ENCODE measurements at places on chromosomes 11 and 22.
A peak's percentile ranks its signal among the peaks of the same experiment; 100 is the strongest.

DNA sequence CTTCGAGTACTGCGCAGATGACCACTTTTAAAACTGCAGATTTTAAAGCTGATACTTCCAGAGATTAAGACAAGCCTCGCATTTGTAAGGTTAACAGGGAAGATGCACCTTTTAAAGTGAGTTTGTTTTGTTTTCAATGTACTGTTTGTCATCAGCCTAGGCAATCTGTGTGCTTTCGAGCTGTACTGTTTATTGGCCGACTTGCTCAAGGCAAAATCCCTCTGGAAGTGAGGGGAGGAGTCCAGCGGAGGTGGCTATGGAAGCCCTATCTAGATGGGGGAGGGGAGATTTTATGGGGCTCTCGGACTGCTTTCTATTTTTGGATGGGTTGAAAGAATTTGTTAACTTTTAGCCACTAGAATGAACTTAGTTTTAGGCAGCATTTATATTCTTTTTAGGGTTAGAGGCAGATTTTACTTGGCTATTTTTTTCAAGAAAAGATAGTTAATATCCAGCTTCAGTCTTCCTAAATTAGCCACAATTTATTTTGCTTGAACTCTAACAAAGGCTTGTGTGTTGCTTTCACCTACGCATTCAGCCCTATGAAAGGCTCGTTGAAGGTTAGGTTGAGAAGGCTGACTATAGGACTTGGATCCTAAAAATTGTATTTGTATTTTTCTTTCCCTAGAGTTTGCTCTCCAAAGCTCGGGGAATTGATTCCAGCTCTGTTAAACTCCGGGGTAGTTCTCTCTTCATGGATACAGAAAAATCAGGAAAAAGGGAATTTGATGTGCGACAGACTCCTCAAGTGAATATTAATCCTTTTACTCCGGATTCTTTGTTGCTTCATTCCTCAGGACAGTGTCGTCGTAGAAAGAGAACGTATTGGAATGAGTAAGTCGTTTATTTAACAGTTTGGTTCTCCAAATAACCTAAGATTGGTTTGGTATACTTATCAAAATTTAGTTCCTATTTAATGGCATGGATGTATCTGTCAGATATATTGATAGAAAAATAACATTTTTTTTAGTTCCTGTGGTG lies 2.1 kb downstream of the WEE1 start:
- peak; percentile 76 for DNase-seq

GRCh38 chr11:67117176-67117575 lies 1.9 kb upstream of the KDM2A start:
- DNase-seq = no peak

DNA sequence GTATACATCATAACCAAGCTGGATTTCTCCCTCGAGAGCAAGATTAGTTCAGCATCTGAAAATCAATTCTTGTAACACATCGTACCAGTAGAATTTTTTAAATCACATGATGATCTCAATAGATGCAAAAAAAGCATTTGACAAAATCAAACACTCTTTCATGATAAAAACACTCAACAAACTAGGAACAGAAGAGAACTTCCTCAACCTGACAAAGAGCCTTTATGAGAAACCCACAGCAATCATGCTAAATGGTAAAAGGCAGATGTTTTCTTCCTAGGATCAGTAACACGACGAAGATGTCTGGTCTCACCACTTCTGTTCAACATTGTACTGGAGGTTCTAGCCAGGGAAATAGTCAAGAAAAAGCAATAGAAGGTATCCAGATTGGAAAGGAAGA lies 34.1 kb upstream of the TMPRSS4 start:
- no peak for DNase-seq

- peak; percentile 83 for DNase-seq
Observed at GRCh38 chr22:20243537-20244249, 24.4 kb downstream of the RTN4R start.

DNA sequence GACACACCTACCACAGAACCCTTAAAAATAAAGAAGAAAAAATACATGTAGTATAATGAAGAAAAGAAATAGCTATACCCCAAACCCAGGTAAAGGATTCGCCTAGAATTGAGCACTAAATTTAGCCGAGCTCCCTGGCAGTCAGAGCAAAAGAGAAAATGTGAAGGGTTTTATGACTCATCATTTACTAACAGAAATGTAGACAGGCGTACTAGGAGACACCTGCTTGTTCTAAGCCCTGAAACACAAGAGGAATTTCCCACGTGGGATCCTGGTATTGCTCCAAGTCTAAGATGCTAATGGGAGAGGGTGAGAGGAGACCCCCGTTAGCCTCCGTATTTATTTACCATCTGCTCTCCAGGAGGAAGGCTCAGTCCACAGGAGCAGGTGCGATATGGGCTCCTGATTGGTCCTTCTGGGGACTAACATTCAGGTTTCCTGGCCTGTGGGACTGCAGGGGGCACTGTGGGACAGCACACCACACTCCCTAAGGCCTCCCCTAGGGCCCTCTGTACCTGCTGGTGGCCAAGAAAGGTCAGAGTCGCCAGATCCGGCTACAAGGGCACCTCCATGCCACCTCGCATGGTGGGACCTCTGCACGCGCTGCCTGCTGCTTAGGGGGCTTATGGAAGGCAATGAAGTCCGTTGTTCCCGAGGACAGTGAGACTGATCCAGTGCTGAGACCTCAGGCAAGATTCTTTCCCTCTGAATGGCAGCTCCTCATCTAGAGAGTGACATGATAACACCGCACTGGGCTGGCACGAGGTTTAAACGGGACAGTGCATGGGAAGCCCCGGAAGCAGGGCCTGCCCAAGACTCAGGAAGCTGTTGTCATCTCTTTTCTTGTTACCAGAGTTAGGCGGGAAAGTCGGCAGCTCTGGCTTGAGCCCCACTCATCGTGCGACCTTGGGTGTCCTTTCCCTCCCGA lies 25.8 kb downstream of the KCNC1 start:
- peak; percentile 13 for DNase-seq

DNA sequence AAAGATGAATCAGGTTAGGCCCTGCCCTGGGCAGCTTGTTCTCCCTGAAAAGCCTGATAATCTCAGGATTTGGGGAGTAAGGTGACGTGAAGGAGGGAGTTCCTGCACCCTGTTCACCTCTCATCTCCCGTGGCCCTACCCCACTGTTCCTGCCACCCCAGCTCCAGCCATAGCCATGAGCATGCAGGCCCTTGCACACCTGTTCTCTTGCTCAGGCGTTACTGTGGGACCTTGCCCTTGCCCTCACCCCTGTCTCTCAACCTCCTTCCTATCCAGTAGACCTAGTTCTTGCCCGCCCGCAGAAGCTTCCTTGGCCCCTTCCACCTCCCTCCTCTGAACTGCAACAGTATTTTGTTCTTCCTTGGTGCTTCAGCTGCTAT lies 15.0 kb downstream of the TSKU start:
- no peak for DNase-seq

- DNase-seq = no peak
Observed at GRCh38 chr11:116225784-116226585, 546.8 kb downstream of the BUD13 start.

GRCh38 chr22:44975427-44976262 lies 34.2 kb downstream of the PHF21B start:
- peak; percentile 81 for DNase-seq

DNA sequence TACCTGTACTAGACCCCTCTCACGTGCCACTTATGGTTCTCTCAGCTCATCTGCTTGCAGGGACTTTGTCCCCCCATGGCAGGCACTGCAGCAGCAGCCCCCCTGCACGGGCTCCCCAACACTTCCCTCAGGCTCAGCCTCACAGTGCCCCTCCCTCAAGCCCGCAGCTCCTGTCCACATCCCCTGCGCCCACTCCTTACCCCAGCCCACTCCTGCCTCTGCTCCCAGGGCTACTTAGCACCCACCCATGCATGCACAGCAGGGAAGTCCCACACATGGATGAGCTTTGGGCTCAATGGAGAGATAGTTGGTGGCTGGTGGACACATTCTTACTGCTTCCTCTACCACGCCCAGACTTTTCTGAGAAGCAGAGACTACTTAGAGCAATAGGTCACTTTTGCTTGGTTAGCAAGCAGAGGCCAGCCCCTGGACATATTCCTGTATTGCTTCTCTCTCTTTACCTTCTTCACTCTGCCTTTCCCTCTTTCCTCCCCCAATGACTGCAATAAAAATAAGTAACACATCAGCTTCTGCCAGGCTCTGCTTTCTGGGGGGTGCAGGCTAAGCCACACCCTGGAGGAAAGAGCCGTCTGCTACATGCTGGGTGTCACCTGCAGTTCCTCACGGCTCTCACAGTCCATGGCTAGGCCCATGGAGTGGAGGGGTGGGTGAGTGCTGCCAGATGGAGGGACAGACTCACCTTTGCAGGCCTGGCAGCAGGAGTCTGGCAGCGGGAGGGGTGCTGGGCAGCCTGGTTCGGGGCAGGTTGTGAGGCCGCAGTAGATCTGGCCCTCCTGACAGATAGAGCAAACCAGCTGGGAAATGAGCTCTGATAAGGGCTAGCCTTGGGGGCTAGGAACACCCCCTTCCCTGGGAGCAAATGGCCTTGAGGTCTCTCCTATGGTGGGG lies 23.4 kb downstream of the CHRDL2 start:
- no peak for DNase-seq

DNA sequence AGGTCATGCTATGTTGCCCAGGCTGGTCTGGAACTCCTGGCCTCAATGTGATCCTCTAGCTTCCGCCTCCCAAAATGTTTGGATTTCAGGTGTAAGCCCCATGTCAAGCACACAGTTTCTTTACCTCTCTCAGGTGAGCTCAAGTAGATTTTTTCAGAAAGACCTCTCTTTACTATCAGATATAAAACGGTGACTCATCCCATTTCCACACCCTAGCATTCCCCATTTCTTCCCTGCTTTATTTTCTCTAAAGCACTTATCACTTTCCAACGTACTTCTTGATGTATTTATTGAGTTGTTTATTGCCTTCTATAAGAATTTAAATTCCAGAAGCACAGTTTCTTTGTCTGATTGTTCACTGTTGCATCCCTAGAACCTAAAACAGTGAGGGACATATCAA lies 3.7 kb downstream of the TSG101 start:
- DNase-seq = no peak

DNA sequence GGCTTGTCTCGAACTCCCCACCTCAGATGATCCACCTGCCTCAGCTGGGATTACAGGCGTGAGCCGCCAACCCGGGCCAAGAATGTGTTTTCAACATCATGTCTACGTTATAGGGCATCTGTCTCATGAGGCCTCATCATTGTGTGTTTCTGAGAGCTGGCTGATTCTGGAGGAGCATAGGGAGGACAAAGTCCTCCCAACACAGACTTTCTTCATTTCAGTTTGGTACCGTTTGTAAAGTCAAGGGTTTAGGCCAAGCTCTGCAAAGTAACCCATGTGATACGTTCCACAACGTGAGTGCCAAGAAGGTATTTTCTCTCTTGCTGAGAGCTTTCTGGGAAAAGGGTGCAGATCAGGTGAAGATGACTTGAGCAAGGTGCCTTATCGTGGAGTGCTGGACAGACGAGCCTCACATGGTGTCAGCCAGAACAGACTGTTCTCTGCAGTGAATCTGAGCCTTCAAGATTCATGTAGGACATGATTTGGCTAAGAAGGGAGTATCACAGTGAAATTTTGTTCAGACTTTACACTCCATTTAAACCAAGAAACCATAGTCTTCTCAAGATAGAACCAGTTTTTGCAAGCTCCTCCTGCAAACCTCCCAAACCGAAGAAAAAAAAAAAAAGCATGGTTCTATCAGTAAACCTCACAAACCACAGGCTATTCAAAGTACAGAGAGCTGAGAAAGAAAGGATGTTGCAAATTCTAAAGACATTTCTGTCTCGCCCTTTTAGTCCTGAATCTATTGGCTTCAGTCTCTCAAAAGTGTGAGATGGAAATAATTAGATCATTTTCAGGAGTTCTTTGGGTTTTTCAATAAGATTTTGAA lies 71.7 kb downstream of the DBX1 start:
- no peak for DNase-seq

GRCh38 chr11:31060880-31061279 lies 308.7 kb downstream of the DCDC1 start:
- peak; percentile 28 for DNase-seq

GRCh38 chr11:128506999-128507611 lies 80.3 kb downstream of the ETS1 start:
- DNase-seq = peak; percentile 98

DNA sequence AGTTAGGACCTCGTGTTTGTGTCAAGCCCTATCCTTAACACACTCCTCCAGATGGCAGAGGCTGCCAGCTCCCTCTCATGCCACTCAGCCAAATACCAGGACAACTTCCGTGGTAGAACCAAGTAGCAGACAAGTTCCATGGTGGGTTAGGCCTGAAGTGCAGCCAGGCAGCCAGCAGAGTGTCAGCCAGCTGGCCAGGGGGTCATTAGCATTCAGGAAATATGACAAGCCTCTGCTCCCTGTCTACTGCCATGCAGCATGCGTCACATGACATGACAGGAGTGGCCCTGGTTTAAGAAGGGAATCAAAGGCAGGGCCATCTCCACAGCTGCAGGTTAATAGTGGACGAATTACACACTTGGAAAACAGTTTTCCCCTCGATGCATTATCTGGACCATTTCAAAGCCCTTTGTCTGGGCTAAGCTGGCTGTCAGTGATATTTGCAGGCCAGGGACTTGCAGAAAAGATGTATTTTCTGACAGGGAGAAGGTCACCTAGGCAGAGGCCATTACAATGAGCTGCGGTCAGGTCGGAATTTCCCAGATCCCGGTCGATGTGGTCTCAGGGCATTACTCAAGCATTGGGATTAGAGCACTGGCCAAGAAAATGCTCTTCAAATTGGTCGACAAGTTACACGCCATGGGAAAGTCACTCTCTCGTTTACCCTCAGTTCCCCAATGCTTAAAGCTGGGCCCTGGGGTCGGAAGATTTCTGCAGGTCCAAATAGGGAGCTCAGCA lies 461.7 kb upstream of the CADM1 start:
- no peak for DNase-seq

DNA sequence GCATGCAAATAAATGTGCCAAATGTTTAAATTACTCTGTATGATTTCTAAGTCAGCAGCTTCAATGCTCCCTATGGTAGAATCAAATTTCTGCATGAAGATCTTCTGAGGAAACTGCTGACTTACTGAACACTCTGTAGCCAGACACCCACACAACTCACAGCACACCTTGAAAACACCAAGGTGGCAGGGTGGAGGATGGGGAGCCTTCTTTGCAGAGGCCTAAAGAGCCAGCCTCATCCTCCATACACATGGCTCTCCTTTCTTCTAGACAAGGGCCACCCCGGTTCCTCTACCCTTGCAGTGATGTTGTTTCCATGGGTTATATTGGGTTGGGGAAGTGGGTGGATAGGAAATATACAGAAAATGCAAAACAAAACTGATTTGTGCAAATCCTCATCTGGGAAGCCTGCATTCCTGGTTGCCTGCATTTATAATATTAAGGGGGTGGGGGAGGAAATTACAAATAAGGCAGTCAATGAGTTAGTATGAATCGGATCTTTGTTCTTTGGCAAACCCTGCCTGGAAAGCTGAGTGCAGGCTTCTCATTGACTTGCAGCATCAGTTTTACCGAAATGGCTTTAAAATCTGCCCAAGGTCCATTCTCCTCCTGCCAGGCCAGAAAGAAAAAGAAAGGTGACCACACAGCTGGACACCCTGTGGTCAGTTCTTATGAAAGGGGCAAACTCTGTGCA lies 15.8 kb upstream of the ETS1 start:
- no peak for DNase-seq

DNA sequence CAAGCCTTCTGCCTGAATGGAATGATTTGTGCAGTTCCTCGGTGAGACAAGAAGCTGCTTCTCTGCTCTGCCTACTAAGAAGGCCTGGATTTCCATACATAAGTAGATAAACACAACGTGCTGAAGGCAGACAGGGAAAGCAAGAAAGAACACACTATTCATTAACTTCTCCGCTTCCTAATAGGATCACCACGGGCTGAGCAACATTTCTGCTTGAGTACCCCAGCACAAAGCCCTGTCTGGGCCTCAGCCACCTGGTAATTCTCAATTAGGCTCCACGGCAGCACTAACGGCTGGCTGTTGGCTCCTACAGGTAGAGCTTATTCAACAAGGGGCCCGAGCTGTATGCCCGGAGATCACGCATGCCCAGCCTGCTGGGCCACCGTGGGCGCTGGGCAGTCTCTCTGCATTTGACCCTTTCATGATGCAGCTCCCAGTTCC lies 1156.6 kb downstream of the TBC1D22A start:
- DNase-seq = no peak
